A549 treated with CORT108297 at 1 μM for 4 hours (cell line): ENCODE measurements at places on chromosomes 12 and 14. TPM values are rescaled to one million over a fixed set of nuclear protein-coding genes. Genes with fewer than 3 reads are reported as not detected.

The PDZRN4 gene
- not detected in 5 replicates for total RNA-seq

The AQP2 gene
- total RNA-seq, result not detected in 5 replicates

The BATF gene
- not detected in 5 replicates for total RNA-seq

The PIK3C2G gene
- not detected in 5 replicates for total RNA-seq

The GPR84 gene
- total RNA-seq, result not detected in 5 replicates

The ANO4 gene
- 0.03 to 0.05 TPM in 2 of 5 replicates, not detected in the others for total RNA-seq

The ABCD2 gene
- total RNA-seq, result not detected in 5 replicates

The KLHL33 gene
- 0.01 to 0.02 TPM in 2 of 5 replicates, not detected in the others for total RNA-seq

The ASCL1 gene
- total RNA-seq, result not detected in 5 replicates

The GPRC5D gene
- total RNA-seq, result not detected in 5 replicates

The CLEC2A gene
- total RNA-seq, result not detected in 5 replicates

The AICDA gene
- total RNA-seq, result 0.05 to 0.13 TPM (median 0.11 TPM) in 4 of 5 replicates, not detected in the other

The USP44 gene
- total RNA-seq, result 0.05 to 0.23 TPM (median 0.13 TPM) in 5 replicates

The USP30 gene
- 6.8 to 8.8 TPM (median 7.9 TPM) in 5 replicates for total RNA-seq

The PTPN11 gene
- total RNA-seq, result 40.6 to 62.1 TPM (median 55.4 TPM) in 5 replicates

The RNF212B gene
- not detected in 5 replicates for total RNA-seq

The RHOJ gene
- total RNA-seq, result not detected in 5 replicates

The CEBPE gene
- total RNA-seq, result not detected in 5 replicates

The CLEC1B gene
- total RNA-seq, result not detected in 5 replicates

The SSPN gene
- 0.42 to 0.55 TPM (median 0.53 TPM) in 5 replicates for total RNA-seq

The KRT80 gene
- total RNA-seq, result 48.5 to 70.6 TPM (median 60.1 TPM) in 5 replicates

The NAA30 gene
- total RNA-seq, result 12.4 to 14.7 TPM (median 12.8 TPM) in 5 replicates

The SLC10A1 gene
- not detected in 5 replicates for total RNA-seq

The GYS2 gene
- total RNA-seq, result 0.07 TPM in 1 of 5 replicates, not detected in the others

The OR4E2 gene
- total RNA-seq, result not detected in 5 replicates

The VDR gene
- total RNA-seq, result 2.6 to 3.1 TPM (median 2.8 TPM) in 5 replicates

The KLRC4 gene
- total RNA-seq, result not detected in 5 replicates

The SLC6A13 gene
- total RNA-seq, result 0.17 to 0.36 TPM (median 0.33 TPM) in 5 replicates

The NID2 gene
- total RNA-seq, result 16.1 to 30.0 TPM (median 20.1 TPM) in 5 replicates

The HCAR3 gene
- total RNA-seq, result 0.06 to 0.22 TPM (median 0.08 TPM) in 5 replicates
